ENCODE measurements at places on chromosomes 2 and 18.

- no peak for DNase-seq
Measured at GRCh38 chr2:62156861-62157496, 38.9 kb upstream of the B3GNT2 start.

DNA sequence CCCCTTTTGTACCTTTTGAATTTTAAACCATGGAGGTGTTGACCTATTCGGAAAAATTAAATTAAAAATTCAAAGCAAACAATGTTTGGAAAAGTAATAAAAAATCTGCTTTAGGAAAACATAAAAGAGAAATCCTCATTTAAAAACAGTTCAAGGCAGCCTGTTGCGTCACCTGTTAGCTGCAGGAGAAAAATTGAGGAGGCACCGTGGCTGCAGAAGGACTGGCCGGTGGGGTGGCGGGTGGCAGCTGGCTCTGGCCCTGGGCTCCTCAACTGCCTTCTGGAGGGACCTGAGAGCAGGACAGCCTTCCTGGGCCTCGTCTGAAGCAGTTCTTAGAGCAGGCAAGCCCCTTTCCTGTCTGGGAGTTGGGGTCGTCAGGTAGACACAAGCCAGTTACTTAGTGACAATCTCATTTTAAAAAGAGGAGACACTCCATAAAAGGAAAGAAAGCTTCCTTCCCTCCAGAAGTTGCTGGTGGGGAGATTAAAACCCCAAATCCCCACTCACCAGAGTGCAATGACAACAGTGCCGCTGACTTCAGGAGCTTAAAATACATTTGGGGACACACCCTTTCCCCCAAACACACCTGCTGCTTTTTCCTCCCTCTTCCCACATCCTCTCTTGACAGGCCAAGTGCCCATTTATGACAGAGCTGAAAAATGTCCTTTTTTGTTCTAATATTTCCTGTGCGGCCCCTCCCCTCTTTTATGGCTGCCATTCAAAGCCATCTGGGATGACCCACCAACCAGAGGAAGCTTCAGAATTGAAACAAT lies 9.7 kb downstream of the ZBTB7C start:
- no peak for DNase-seq

DNA sequence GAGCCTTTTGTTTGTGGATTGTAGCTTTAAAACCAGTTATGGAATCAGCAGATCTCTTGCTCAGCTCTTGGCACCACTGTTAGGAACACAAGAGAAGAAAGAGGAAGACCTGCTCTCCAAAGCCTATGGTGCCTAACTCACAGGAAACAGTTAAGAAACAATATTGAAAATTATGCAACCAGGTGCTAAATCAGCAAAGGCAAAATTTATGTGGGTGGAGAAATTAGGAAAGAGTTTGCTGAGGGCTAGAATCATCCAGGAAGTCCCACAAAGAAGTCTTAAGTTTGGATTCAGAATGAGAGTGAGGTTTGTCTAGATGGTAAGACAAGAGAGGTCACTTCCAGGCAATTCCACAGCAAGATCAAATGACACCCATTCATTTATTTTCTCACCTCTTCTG lies 49.4 kb downstream of the AOX1 start:
- no peak for DNase-seq

DNA sequence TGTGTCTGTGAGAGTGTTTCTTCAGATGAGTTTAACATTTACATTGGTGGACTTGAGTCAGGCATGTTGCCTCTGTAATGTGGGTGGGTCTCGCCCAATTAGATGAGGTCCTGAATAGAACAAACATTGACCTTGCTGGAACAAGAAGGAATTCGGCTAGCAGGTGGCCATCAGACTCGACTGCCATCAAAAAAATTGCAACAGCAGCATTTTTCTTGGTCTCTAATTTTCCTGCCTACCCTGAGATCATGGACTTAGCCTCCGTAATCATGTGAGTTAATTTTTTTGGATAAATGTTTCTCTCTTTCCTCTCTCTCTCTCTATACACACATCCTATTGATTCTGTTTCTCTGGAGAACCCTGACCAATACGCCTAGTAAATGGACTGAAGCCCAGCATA lies 83.8 kb upstream of the ST6GAL2 start:
- no peak for DNase-seq

DNA sequence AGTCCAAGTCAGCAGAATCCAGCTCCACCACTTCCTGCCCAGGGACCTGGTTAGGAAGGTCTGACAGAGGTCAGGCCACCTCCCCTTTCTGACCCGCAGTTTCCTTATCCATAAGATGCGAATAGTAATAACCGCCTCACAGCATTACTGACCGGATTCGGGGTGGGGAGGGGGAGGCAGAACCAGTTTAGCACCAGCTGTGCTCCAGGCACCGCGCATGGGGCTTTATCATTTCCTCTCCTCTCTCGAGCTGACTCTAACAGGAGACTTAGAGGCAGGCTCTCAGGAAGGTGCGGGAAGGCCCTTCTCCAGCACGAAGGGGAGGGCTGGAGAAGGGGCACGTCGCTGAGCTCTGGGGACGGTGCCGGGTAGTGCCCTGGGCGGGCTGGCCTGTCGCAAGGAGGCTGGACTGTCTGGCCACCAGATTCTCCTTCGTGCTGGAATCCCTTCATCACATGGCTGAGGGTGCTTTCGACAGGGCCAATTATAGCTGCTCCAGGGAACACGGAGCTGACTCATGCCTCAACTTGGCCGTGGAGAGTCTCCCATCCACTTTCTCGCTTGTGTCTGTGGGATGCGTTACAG lies 5.7 kb downstream of the EHD3 start:
- DNase-seq = no peak

GRCh38 chr2:38898256-38898655 lies 8.6 kb downstream of the ARHGEF33 start:
- no peak for DNase-seq

- DNase-seq = no peak
Measured at GRCh38 chr2:35510636-35511035, 844.9 kb upstream of the CRIM1 start.

DNA sequence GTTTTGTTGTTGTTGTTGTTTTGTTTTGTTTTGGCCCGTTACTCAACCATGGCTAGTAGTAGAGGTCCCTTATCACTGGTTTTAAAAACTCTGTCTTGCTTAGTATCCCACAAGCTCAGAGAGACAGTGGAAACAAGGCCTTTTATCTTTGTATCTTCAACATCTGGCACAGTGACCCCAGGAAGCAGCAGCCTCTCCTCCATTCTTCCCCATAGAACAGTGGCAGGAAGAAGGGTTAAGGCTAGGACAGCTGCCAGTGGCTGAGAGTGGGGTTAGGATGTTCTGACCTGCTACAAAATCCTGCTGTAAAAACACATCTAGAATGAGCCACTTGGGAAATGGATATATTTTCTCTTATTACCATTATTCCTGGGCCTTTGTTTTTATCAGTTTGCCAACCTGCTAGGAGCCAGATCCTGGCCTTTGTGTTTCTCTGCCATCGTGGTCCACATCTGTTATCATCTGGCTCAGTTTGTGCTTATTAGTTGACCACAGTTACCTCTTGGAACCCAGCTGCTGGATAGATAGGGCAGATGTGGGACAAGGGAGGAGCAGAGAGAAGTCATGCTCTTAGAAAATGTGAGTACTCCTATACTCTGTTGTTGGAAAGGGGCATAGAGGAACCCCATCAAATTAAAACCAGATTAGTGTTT lies 246.8 kb downstream of the AGPS start:
- no peak for DNase-seq

DNA sequence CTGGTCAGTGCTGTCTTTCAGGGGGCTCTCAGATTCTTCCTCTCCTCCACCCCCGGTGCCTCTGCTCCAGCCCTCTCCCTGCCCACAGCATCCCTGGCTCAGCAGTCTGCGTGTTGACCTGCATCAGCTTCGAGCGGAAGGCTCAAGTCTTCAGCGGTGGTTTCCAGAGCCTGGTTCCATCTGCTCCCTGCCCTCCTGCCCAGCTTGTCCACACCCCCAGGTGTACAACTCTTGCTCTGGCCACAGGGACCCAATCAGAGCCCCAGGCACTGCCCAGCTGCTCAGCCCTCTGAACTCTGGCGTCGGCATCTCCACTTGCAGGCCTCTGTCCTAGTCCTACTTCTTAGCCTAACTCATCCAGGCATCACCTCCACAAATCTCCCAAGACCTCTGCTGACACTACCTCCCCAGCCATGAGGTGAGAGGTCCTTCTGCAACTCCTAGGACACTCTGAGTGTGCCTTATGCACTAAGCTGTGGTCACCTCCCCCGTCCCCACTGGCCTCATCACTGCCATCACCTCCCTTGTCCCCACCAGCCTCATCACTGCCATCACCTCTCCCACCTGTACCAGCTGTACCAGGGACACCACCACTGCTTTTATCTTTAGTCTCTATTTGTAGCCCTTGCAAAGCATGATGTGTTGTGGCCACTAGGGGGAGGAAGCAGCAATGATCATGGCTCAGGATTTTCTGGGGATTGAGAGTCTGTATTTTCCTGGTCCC lies 60.9 kb downstream of the EDAR start:
- peak; percentile 49 for DNase-seq

- peak; percentile 86 for DNase-seq
Measured at GRCh38 chr2:64767670-64768468, 114.2 kb upstream of the SERTAD2 start.

DNA sequence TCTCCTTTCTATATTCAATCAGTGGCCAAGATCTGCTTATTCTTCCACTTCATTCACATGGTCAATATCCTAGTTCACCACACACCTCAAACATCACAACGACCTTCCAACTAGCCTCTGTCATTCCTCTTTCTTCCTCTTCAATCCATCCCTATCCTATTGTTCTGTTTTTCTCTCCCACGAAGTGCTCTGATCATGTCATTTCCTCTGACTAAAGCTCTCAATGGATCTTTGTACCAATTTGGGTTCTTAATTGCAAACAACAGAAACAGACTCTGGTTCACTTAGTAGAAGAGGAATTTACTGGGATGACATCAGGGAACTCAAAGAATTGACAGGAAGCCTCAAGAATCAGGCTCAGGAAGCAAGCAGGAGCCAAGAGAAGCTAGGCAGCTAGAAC lies 23.5 kb downstream of the WNT10A start:
- DNase-seq = no peak

DNA sequence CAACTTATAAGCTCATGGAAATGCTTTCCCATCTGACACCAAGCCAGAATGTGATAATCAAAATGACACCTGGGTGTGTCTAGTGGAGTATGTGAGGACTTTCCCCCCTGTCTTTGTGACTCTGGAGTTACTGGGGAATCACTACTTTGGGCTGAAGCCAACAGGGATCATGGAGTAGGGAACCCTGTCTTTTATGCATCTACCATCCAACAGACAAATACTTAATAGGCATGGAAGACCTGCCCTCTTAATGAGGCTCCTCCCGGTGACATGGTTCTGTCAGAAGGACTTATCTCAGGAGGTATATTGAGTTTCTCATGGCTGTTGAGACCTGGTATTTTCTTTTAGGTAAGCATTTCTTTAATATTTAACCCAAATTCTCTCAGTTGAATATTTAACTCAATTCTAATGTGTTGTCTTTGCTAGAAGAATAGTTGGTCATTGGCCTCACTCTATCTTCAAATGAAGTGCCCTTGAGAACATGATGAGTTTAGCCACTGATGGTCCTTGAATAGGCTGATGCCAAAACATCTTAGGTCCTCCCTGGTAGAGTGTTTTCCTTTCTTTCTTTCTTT lies 42.1 kb downstream of the TGIF1 start:
- no peak for DNase-seq

DNA sequence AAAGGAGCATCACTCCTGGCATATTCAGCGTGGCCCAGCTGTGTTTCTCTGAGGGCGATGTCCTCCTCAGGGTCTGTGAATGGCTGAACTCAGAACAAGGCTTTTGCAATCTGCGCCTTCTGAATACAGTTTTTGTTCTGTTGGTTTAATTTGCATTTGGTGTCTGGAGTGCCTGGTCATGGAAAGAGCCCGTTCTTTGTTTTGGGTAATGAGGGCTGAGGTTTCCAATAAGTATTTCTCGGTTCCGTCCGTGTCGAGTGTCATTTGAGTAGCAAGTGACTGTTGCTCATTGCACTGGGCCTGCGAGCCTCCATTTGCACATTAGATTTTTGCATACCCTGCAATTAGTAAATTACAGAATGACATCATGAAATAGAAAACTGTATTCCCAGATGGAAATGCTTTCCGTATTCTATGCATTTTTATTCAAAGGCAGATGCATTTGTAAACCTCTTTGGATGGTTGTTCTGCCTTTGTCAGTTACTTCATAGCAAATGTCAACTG lies 57.3 kb downstream of the NEDD4L start:
- no peak for DNase-seq

DNA sequence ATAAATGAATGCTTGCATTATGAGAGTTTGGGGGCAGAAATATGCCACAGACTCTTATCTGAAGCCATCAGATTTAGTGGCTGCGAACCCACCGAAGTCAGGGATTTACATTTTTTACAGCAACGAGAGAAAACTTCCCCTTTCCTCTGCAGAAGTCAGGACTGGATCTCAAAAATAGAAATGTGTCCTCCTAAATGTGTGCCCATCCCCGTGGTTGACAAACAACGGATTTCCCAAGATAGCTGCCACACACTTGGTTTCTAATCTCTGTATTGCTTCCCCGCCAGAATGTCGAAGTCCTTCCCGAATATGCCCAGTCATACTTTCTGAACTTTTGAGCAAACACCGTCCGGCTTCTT lies 879 bp upstream of the ADAM23 start:
- no peak for DNase-seq

DNA sequence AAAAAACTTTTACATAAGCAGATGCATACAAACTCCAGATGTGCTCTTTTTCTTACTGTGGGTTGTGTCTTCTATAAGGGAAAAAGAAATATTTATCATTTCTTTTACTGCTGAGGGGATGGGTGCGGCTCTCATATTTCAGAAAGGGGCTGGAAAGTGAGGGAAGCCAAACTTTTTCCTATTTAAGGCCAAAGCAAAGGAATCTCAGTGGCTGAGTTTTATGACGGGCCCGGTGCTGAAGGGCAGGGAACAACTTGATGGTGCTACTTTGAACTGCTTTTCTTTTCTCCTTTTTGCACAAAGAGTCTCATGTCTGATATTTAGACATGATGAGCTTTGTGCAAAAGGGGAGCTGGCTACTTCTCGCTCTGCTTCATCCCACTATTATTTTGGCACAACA lies at the start of gene COL3A1:
Gene COL3A1 (plus strand): TSS at position 210 of the 400 bp plus-strand sequence. CDS start 117 bp downstream, at position 327.
- no peak for DNase-seq

DNA sequence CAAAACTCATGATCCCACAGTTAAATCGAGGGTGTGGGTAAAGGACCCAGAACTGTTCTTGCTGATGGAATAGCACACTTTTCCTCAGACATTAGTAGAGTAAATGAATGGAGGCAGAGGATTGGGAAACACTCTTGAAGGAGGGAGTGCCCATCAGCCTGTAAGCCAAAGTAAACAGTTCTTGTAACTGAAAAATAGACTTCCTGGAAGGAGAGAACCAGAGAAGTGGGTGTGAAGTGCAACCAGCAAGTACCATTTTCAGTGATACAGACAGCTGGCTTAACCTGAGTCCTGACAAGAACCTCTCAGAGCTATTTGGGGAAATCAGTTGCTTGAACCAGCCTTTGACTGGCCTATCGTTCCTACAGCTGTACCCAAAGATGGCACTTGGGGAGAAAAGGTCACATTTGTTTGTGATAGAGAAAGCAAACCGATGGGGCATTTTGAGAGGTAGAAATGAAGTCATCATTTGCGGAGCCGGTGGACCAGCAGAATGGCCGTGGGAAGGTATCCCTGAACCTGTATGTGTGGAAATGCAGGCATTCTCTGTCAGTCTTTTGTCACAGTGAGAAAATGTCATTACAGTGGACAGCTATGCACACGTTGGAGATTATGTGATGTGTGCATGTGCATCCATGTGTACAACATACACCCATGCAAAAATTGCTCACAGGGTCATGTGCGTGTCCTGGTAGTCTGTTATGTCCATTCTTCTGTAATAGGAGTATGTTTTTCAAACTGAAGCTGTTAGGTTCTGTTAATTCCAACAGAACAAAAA lies 17.8 kb downstream of the CRIM1 start:
- DNase-seq = no peak
